AG20443 (cell line): ENCODE measurements at places on chromosomes 4 and X.

GRCh38 chr4:15917297-15917696 lies 21.2 kb downstream of the FGFBP1 start:
- DNase-seq, result no peak

DNA sequence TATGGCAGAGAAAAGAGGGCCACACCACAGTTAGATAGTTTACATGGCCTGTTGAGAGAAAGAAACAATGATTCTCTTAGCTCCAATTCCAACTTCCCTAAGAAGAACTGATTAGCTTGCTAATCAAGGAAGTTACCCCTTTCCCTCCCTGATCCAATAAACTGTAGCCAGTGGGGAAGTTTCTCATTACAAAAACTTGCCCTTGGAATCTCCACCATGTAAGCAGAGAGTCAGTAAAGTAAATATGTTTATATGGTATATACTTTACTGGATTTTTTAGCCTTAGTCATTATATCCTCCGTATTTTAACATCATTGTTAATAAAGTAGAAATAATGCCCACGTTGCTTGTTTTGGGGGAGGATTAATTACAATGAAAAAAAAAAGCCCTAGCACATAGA lies 7.7 kb upstream of the ADGRL3 start:
- DNase-seq, result no peak

GRCh38 chr4:146278986-146279385 lies 64.6 kb downstream of the REELD1 start:
- DNase-seq, result no peak

- no peak for DNase-seq
Measured at GRCh38 chr4:52358883-52359321, 300.2 kb downstream of the USP46 start.

- no peak for DNase-seq
Measured at GRCh38 chrX:86263526-86263925, 115.3 kb downstream of the DACH2 start.

GRCh38 chr4:39941682-39942217 lies 36.0 kb downstream of the PDS5A start:
- no peak for DNase-seq
